ENCODE measurements at places on chromosomes 4 and X. TPM values are rescaled to one million over a fixed set of nuclear protein-coding genes. Genes with fewer than 3 reads are reported as not detected.
A peak's percentile ranks its signal among the peaks of the same experiment; 100 is the strongest.

DNA sequence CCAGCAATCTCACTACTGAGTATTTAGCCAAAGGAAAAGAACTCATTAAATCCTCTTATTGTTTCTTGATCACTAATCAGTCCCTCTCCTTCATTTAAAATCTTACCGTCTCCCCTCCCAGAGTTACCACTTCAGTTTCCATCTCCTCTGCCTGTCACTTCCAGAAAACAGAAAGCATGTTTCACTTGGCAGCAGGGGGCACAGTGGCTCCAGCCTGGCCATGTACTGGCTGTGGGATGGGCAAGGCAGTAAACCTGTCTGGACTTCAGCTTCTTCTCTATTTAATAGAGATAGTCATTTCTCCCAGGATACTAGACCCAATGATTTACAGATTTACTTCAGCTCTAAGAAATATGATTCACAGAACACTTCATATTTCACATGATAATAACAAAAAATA, 63.2 kb downstream of the CD40LG start:
- peak; percentile 10 for DNase-seq

- DNase-seq: peak; percentile 85
These were observed 866.5 kb upstream of the INTU start for GRCh38 chr4:126766241-126766640.

GRCh38 chrX:47645530-47645929, 4.8 kb downstream of the ELK1 start:
- no peak for DNase-seq

Gene PAGE5
- not detected for polyA plus RNA-seq

Gene SPOCK3
- 1.4 TPM for polyA plus RNA-seq

DNA sequence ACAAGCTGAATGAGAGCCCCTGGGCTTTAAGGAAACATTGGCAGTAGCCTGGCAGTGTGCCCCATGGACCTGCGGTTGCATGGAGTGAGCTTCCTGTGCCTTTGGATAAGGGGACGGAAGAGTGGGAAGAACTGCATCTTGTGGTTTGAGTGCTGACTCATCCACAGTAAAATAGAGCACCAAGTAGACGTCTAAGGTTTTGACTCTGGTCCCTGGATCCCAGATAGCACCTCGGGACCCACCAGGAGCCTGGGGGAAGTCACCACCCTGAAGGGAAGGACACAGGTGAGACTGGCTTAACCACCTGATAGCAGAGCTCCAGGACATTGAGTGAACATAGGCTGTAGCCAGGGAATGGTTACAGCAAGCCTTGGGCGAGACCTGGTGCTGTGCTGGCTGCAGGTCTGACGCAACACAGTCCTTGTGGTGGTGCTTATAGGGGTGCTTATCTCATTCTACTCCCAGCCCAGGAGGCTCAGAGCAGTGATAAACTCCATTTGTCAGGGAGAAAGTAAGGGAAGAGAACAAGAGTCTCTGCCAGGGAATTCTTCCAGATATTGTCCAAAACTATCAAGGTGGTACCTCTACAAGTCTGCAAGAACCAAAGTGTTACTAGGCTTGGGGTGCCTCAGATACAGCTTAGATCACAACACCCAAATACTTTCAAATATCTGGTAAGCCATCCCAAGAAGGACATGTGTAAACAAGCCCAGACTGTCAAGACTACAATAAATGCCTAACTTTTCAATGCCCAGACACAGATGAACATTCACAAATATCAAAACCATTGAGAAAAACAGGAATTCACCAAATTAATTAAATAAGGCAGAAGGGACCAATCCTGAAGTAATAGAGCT, 123.6 kb upstream of the TET2 start:
- no peak for DNase-seq

GRCh38 chrX:149758068-149758714, 15.7 kb upstream of the HSFX1 start:
- DNase-seq: no peak

Gene METTL14
- 16.8 TPM for polyA plus RNA-seq

Gene FGB
- polyA plus RNA-seq: 2.8 TPM

- no peak for DNase-seq
These were observed 105.1 kb downstream of the PHF8 start for GRCh38 chrX:53939127-53939526.

Gene S100P
- 1.2 TPM for polyA plus RNA-seq

Gene BEX4
- polyA plus RNA-seq: 66.7 TPM

Gene ENPEP
- 32.5 TPM for polyA plus RNA-seq

GRCh38 chr4:168550064-168550766, 53.4 kb downstream of the PALLD start:
- DNase-seq: no peak

DNA sequence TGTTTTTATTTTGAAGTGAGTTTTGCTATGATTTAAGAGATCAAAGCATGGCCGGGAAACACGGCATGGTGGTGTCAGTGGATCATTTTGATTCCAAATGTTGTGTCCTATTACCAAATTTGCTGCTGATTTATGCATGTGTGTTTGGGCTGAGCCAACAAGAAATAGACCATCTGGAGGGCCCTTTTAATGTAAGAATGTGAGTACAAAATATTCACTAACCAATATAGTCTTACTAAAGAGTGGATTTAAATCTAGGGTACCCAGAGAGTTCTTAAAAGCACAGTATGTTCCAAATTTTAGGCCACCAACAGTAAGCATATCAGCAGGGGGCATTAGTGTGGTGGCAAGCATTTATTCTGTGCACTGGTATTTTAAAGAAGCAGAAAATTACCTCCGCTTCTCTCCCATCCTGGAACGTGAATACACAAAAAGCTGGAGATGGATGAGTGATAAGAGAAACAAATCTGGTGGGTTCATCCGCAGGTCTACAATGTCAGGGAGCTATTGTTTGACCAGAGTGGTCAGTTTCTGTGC, 444.4 kb upstream of the IGFBP7 start:
- DNase-seq: no peak

GRCh38 chr4:25302626-25303025, 9.9 kb upstream of the ZCCHC4 start:
- no peak for DNase-seq

DNA sequence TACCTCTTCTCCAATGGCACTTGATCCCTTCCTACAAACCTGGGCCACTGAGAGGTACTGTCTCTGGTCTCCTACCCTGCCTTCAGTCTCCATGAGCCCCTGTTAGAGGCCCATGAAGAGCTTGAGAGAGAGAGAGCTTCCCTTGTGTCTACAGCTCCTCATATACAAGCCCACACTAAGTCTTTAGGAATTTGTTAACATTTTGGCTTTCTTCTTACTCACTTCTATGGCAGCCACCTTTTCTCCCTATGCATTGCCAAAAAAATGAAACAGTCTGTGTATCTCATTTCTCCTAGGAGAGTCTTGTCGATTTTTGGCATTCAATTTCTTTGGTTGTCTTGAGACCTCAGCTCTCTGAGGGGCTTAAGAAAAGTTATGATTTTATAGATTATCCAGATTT, 90.9 kb upstream of the LNX1 start:
- no peak for DNase-seq

Gene CXorf51A
- not detected for polyA plus RNA-seq

Gene CLDN34
- not detected for polyA plus RNA-seq

Gene SGCB
- 226 TPM for polyA plus RNA-seq

Gene FAAH2
- not detected for polyA plus RNA-seq

Gene PNPLA4
- polyA plus RNA-seq: 13.0 TPM

DNA sequence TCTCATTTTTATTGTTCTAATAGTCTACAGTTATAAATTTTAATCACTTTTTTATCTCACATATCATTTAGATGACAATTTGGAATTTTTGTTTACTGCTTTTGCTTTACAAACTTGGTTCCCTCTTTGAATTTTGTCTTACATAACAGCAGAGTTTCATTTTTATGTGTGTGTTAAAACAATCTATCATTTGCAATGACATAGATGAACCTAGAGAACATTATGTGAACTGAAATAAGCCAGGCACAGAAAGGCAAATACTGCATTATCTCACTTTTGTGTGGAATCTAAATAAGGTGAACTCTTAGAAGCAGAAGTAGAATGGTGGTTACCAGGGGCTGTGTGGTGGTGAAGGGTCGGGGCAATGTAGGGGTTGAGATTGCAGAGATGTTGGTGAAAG, 170.7 kb downstream of the GASK1B start:
- no peak for DNase-seq

DNA sequence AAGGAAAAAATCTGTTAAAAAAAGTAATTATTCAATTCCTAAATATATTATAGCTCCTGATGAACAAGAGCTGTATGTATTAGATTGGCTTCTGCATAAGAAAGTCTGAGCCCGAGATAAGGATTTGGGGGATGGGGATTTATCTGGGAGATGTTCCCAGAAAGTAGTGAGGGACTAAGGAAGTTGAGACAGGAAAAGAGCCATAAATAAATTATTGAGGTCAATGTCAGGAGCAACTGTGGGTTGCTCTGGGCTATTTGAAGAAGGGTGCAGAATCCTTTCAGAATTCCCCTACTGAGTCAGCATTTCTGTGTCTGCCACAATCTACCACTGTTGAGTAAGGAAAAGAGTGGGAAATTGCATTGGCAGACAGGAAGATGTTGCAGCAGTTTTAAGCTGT, 3.1 kb upstream of the TDO2 start:
- no peak for DNase-seq

- DNase-seq: no peak
These were observed 220.7 kb downstream of the HS6ST2 start for GRCh38 chrX:132737743-132738142.

DNA sequence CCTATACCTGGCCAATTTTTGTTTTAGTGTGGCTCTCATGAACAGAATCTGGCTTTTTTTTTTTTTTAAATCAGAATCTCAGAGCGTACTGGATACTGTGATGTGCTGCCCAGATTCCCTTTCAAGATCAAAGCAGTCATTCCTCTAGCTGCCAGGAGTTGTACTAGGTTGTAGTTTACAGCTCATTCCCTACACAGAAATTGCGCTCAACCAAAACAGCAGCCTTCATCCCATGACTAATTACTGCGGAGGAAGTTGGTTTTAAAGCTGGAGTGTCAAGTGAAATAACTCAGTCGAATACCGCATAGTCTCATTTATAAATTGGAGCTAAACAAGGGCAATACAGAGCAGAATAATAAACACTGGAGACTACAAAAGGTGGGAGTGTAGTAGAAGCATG, 12.2 kb upstream of the TMPRSS11B start:
- DNase-seq: no peak

- no peak for DNase-seq
These were observed 9.7 kb upstream of the PDGFC start for GRCh38 chr4:156981262-156981769.

DNA sequence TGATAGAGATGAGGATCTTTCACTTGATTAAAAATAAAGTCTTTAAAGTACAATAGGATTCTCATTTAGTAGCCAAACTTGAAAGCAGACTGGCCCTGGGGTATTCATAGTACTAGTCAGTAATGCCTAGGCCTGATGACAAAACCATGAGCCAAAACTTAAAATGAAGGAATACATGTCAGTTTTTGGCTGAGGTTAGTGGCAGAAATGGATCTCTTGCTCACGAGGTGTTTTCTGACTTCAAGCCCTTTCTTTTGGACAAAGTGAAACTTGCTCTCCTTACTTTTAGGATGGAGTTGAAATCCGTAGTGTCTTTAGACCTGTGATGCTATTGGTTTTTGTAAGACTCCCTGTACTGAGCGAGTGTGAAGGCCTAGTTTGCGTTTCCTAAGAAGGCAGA, 157.7 kb downstream of the CCNG2 start:
- no peak for DNase-seq

Gene SLC26A1
- 4.4 TPM for polyA plus RNA-seq

Gene BMP3
- polyA plus RNA-seq: 1.1 TPM

GRCh38 chr4:181548873-181549575, 694.2 kb upstream of the TENM3 start:
- DNase-seq: no peak

GRCh38 chr4:179472164-179472563, 2029.9 kb upstream of the AGA start:
- DNase-seq: no peak

DNA sequence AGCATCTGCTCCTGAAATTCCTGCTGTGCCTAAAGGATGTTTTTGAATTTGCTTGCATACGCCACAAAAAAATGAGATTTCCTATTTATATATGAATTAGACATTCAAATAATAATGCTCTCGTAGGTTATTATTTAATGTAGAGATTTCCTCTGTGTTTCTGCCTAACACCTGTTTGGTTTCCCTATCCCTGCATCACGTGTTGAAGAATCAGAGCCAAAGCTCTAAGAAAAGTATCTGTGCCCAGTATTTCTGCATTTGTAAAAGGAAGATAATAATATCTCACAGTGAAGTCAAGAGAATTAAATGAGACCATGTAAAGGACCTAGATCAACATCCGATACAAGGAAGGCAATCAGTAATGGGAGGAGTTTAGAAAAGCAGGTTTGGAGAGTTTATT, 179.5 kb downstream of the HNRNPD start:
- DNase-seq: no peak

- no peak for DNase-seq
These were observed 1145.5 kb upstream of the PCDH10 start for GRCh38 chr4:132003593-132003992.

- no peak for DNase-seq
These were observed 42.6 kb downstream of the RAPGEF2 start for GRCh38 chr4:159145318-159145991.

Gene TSPAN7
- not detected for polyA plus RNA-seq

Gene ZC4H2
- 25.6 TPM for polyA plus RNA-seq

DNA sequence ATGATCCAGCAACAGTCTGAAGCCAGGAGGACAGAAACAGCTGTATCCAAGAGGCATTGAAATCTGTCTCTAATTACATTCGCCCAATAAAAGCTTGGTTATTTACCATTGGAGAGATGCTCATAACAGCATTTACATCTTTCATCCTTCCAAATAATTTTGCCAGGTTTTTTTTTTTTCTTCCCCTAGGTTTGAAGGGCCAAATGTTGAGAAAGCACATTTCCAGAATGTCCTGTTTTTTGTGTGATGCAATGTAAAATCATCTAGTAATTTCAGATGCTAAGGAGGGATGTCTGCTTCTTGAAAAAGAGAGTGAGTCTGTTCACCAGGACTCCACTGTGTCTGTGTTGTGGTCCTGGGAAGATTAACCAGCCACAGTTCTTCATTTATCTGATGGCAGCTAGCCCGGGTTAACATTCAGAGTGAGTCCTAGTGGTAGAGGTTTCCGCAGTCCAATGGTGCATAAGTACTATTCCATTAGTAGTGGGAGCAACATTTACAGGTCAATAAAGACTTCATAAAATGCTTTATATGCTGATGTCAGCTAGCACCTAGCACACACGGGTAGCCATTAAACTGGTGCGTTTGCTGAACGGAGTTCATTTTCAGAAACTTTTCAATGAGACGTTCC, 406.8 kb downstream of the STIM2 start:
- peak; percentile 16 for DNase-seq

GRCh38 chrX:8192276-8192675, 21.2 kb upstream of the VCX2 start:
- DNase-seq: no peak

GRCh38 chrX:11241720-11242119, 51.5 kb upstream of the AMELX start:
- no peak for DNase-seq

Gene TKTL2
- not detected for polyA plus RNA-seq

DNA sequence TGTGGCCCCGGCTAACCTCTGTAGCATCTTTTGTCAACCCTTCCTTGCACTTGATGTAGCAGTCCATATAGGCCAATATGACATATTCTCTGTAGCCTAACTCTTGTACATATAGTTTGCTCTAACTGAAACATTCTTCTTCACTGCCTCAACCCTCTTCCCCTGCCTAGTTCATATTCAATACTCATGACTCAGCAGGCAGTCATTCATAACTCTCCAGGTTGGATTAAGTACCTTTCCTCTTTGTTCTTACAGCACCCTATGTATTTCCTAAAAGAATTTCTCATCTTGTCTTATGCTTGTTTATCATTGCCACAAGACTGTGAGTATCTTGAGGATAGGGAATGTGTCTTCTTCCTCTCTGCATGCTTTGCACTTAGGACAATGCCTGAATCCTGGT, 76.9 kb downstream of the TMLHE start:
- DNase-seq: no peak

- DNase-seq: no peak
These were observed 73.2 kb downstream of the HTRA3 start for GRCh38 chr4:8342651-8343261.

Data from muscle of arm (tissue), 14 donors.